ENCODE measurements at places on chromosomes 5 and 9.

DNA sequence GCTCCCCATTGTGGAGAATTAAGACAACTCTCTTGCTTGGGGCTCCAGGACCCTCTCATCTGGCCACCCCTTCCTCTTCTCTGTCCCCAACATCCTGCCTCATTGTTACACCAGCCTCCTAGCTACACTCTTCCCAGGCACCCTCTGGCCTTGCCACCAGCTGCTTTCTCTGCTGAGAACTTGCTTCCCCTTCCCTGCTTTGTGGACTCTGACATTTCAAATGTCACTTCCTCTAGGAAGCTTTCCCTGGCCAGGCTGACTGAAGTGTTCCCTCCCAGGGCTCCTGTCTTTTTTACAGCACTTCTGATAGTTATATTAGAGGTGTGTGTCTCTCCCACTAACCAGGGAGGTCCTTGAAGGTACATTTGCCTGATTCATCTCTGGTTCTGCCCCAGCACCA is 194.0 kb upstream of the KLF4 start:
- DNase-seq = no peak

DNA sequence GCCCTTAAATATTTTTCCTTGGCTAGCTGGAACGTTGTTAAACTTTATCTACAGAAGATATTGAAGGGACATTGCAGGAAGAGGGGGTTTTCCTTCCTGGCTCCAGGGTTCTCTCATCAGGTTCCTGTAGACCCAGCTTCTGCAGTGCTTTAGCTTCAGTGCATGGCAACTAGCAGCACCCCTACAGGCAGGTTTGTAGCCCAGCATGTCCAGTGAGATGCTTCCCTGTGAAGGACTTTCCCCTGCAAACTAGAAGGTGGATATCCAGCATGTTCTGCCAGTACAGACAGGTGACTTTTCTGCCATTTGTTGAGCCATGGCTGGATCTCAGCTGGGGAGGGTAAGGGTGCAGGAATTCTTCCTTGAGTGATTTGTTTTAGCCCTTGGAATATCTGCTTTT is 10.4 kb downstream of the CCL28 start:
- DNase-seq = no peak

DNA sequence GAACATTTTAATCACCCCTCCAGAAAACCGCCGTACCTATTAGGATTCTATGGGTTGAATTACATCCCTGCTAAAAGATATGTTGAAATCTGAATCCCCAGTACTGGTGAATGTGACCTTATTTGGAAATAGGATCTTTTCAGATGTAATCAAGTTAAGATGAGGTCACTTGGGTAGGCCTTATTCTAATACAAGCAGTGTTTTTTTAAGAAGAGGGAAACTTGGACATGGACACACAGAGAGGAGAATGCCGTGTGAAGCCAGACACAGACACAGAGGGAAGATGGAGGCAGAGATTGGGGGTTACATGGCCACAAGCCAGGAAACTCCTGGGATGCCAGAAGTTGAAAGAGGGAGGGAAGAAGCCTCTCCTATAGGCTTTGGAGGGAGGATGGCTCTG is 183.5 kb downstream of the GNA14 start:
- DNase-seq = peak; percentile 11

- DNase-seq = peak; percentile 40
These were observed 75.9 kb downstream of the SPRY4 start for GRCh38 chr5:142248853-142249462.

DNA sequence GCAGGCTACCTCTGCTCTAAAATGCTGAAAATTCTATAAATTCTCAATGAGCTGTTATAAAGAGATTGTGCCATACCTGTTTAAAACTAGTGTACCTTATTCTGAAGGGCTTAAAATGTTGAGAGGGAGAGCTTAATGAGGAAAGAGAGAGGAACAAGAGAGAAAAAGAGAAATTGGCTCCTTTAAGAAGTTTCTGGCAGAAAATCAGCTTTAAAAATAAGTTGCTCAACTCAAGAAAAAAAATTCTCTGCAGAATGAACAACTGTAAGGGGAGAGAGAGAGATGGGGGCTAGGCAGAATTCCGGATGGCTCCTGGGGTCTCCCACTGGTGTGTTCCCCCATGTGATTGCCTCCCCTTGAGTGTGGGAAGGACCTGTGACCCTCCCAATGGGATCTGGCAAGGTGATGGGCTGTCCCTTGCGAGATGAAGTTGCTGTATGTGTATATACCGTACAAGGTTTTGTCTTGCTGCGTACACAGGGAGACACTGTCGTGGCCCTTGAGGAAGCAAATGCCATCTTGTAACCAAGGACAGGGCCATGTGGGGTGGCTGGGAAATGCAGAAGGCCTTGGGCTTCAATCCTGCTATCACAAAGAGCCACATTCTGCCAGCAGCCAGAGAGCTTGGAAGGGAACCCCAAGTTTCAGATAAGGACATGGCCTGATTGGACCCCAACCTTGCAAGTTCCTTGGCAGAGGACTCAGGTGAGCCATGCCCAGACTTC is 64.3 kb upstream of the S1PR3 start:
- no peak for DNase-seq

- DNase-seq = peak; percentile 75
These were observed 70.9 kb downstream of the SPRY4 start for GRCh38 chr5:142253938-142254337.

DNA sequence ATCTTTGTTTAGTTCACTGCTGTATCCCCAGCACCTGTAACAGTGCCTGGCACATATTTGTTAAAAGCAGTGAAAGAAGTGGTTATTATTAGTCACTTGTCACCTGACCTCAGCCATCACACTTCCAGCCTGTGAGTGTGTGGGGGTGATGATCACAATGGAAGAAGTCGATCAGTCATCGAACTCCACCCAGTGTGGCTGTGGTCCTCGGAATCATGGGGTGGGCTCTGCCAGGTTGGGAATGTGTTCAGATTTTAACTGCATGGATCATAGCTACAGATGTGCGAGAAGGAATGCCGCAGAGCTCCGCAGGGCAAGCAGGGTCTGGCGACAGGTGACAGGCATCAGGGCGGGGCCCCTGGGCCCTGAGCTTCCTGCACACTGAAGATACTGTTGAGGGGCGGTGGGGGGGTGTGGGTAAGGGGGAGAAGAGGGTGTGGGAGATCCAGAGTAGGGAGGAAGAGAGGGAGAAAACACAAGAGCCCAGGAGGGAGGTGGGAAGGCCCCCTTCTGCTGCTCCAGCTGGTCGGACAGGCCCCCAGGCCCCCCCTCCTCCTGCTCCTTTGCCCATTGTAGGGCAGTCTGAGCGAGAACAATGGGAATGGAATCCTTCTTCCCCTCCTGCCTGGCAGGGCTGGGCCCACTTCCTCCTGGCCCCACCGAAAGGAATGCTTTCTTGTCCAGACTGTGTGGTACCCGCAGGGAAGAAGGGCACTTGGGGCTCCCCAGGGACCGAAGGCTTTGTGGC is 89.6 kb downstream of the SPRY4 start:
- DNase-seq = no peak

GRCh38 chr5:119273391-119273839 is 82.4 kb upstream of the TNFAIP8 start:
- no peak for DNase-seq

- DNase-seq = no peak
These were observed 383.3 kb upstream of the SLC30A5 start for GRCh38 chr5:68710514-68710913.

DNA sequence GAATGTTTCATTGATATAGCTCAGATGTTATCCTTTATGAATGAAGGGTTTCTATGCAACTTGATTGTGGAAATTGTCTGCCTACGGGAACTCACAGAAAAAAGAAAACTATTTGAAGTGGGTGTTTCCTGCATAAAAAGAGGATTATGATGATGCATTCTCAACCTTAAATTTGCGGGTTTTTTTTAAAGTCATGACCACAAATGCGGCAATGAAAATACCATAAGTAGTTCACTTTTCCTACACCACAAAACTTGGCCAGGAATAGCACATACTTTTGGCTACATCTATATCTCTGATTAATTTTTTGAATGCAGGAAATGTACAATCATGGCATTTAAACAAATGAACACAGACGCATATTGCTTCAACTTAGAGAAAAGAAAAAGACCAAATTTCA is 754.7 kb downstream of the DTWD2 start:
- DNase-seq = no peak

DNA sequence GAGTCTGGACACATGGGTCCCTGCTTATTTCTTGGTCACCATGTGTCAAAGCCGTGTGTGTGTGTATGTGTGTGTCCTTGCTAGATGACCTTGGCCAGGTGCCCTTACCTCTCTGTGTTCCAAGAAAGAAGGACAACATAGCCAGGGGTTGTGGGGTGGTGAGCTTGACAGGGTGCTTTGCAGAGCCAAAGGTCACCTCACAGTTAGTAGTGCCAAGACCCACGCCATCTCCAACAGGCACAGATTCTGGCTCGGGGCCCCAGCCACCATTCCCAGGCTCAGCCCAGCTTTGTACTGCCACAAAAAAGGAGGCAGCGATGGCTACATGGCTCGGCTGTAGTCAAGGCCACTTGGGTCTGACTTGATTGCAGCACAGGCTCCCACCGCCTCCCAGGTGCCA is 39.5 kb downstream of the CXXC5 start:
- no peak for DNase-seq

- no peak for DNase-seq
These were observed 5.9 kb downstream of the PDLIM7 start for GRCh38 chr5:177491429-177491945.

DNA sequence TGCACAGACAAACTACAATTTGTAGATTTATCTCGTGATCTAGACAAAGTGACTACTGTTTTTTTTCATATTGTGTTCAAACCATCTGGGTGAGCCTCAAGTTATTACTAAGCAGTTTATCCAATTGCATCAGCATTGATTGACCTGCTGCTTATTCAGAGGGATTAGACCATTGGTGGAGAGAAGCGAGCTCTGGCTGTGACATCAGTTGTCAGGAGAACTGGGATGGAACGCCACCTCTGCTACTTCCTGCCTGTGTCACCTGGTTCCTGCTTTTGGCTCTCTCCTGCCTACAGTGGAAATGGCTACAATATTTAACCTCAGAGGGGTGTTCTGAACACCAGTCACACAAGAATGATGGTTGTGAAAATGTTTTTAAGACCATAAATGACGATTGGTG is 12.1 kb downstream of the NR4A3 start:
- DNase-seq = no peak

DNA sequence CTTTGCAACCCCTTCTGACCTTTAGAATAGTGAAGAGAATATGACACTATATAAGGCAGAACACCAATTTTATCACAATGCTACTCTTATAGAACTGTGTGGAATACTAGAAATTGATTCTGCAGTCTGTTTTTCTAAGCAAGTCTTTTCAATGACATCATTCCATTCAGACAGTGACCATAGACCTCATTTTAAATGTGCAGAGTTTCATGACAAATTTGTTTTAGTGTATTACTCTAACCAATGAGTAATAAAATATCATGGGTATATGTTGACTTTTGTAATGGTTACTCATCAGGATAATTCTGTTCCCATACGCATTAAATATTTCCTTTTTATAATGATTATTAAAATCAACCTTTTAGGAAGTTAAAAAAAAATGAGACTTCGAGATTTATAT is 219.9 kb downstream of the COX7C start:
- no peak for DNase-seq

DNA sequence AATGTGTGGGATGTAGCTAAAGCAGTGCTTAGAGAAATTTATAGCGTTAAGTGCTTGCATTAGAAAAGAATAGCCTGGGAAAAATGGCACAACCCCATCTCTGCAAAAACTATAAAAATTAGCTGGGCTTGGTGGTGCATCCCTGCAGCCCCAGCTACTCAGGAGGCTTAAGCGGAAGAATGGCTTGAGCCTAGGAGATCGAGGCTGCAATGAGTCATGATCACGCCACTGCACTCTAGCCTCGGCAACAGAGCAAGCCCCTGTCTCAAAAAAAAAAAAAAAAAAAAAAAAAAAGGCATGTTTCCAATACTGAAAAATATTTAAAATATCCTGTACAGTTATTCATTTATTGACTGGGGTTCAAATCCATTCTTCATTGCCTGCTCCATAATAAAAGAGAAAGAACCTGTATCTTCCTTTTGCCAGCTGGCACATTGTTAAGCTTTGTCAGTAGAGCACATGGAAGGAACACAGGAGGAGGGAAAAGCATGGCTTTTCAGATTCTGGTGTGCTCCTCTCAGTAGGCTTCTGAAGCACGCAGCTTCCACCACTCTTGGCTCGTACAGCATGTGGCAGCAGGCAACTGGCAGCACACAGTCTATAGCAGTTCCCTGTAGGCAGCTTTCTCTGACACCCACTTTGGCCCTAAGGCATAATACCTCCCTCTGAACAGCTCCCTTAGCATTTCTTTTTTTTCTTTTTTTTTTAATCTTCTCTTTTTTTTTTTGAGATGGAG is 73.5 kb downstream of the TRIM36 start:
- DNase-seq = no peak

GRCh38 chr9:134182554-134183085 is 18.3 kb upstream of the RNU6ATAC start:
- DNase-seq = no peak

DNA sequence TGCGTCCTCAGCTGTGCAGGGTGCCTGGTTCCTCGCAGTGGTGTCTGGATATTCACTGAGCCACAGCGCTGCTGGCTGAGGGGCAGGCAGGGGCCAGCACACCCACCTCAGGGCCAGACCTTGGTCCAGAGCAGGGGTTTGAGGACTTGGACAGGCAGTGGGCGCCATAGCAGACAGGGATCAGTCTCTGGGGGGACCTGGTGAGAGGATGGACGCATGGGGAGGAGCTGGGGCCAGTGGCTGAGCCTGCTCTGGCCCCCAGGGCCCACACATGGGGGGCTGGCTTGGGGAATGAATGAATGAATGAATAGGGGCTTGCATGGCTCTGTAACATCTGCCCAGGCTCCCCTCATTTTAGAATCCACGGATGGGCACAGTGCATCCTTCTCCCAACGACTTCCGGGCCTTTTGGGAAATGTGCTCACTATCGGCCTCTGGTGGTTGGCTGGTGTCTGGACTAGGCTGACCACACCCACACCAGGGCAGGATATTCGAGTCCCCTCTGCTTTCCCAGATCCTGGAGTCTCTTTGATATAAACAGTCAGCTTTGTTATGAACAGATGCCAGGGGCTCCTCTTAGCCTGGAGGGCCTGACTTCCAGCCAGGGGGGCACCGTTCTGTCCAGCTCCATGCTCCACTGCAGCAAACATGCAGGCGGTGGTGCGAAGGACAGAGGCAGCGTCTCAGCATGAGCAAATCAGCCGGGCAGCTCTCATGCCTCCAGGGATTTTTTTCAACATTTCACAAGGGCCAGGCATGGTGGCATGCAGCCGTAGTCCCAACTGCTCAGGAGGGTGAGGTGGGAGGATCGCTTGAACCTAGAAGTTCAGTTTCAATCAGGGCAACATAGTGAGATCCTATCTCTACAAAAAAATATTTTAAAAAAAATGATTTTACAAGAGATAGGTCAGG is 62.6 kb downstream of the NEK6 start:
- peak; percentile 53 for DNase-seq
